Cerebellar nuclear complex (tissue), 1 donor: ENCODE measurements at places on chromosomes 12 and 14.

DNA sequence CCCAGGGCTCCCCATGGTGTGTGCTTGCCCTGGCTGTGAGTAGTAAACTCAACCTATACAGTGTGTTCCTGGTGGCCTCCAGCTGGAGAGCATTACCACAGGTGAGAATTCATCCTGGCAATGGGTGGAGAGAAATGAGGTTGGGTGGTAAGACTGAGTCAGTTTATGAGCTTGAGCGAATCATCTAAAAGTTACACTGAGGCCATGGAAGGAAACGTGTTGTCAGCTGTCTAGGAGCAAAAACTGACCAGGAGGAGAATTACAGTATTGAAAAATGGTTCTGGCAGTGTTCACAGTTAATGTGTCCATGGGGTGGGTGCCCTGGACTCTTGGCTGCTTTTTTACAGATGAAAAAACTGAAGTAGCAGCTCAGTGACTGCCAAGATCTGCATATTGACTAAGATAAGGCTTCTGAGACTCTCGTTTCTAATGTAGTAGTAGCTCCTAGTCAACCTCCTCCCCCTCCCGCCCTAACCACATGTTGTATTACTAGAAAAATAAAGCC, 202.0 kb upstream of the AMIGO2 start:
- DNase-seq = no peak

DNA sequence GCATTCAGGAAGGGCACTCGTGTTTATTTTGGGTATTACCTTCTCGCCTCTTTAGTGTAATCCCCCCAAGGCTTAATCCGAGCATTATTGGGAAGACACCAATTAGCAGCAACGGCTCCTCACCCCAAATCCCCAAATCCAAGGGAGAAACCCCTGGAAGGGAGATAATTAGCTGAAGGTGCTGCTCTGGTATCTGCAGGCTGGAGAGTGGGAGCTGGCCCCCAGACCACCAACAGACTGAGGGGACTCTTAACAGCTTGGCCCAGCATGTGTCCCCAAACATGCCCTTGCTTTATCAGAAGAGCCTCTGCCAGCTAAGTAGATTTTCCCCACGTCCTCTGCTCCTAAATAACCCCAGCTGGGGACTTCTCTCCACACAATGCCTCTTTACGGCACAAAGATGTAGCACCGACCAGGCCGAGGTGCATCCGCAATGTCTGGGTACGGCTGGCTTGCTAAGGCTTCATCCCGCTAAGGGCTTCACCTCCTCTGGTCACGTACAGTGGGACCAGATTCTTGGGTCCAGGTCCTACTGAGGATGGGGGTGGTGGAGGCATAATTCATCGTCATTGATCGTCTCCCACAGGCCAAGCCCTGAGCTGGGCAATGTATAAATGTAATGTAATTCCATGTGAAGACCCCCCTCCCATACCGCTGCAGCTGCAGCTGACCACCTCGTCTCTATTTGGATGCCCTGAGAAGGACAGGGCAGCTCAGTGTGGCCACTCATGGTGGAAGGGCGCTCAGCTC, 123.7 kb upstream of the GSC start:
- no peak for DNase-seq

DNA sequence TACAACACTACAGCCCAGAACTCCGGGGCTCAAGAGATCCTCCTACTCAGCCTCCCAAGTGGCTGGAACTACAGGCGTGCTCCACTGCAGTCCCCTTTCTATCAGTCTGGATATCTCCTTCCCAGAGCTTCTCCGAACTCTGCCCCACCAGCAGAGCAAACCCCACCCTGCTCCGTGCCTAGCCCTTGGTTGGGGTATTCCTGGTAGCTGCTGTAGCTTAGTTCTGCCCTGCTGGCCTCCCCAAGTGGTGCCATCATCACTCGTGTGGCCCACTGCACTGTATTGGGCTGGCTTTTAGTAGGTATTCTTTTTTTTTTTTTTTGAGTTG, 9.5 kb downstream of the HSP90AA1 start:
- DNase-seq = no peak

GRCh38 chr14:91361233-91361811, 56.3 kb downstream of the CCDC88C start:
- no peak for DNase-seq

GRCh38 chr12:132300789-132301722, 28.3 kb downstream of the GALNT9 start:
- DNase-seq = no peak

- DNase-seq = no peak
Measured at GRCh38 chr14:104788873-104789663, 6.5 kb downstream of the AKT1 start.

- no peak for DNase-seq
Measured at GRCh38 chr12:15280930-15281329, 41.4 kb upstream of the PTPRO start.
